ENCODE measurements at places on chromosomes 1 and 21.

GRCh38 chr1:226641671-226642231 lies 93.2 kb downstream of the STUM start:
- DNase-seq = no peak

DNA sequence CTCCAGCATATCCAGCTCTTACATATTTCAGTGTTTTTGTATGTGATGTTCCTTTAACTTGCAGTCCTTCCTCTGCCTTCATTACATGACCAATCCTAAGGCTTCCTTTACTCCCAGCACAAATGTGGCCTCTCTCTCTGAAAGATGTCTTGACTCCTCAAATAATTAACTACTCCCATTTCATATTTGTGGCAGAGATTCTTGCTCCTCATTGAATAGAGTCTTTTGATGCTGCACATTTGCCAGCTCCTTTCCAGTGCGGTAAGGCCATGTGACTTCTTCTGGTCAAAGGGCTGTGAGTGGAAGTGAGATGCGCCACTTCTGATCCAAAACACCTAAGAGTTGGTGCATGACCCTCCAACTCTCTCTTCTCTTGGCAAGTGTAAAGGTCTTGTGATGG lies 19.1 kb upstream of the LAMC1 start:
- DNase-seq = no peak

- DNase-seq = no peak
These were observed 40.0 kb upstream of the RHOU start for GRCh38 chr1:228695015-228695955.

DNA sequence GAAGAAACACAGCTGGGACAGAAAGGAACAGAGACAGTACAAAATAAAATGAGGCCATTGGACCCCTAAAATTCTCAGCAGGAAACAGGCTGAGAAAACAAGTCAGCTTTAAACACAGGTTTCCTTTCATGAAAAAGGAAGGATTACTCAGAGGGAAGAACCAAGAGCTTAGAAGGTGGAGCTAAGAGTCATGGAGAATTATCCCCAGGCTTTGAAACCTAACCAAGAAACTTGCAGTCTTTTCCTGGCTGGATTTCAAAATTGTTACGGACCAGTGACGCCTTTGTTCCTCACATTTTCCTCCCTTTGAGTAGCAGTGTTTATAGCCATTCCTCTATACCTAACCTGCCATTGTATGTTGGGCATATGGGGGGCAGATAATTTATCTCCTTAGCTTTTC lies 8.8 kb downstream of the HMGB4 start:
- no peak for DNase-seq

DNA sequence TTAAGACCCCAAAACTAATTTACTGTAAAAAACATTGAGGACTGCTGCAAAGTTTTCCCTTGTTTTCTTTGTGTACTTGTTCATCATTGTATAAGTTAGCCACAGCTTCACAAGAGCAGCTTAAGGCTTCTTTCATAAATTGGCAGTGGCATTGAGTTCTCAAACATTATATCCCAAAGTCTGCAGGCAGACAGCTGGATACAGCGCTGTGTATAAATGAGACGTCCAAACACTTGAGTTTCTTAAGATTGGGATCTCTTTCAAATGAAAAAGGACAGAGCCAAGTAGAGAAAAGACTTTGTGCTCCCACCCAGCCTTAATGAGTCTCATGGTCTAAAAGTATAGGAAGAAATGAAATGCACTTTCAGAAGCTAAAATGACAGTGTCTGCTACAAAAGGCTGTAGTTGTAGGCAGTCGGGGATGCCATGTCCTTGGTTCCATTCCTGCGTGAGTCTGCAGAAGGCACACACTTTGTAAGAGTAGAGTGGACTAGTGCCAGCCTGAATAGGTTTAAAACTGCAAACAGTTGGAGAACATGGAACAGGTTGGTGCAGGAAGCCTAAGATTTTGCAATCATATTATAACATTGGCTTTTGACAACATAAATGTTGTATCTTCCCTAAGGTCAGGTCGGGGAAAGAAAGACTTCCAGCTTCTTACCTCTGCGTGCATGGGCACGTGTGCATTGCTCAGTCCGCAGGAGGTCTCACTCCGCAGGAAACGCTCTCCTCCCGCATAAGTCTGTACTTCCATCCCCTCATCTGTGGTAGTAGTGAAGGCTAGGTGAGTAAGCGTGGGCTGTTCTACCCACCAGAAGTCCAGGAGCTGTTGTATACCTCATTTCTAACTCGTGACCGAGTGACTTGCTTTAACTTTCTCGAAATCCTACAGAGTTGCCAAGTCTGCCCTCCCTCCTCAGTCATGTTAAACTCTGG lies 94.4 kb downstream of the CD247 start:
- no peak for DNase-seq

DNA sequence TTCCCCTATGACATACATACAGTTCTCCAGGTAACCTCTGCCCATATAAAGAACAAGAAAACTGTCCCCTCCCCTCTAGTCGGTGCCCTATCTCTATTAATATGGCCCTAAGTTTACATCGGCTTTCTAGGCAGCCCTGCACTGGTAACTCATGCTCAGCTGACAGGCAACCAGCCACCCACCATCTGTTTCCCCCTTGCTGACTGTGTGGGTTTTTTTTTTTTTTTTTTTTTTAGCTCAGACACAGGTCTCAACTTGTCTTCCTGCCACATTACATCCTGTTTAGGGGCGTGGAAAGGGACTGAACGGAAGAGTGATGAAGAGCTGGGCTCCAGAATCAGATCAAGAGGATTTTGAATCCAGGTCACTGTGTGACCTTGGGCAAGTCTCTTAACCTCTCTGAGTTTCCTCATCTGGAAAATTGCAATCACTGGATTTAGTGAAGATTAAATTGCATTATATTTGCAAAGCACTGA lies 14.0 kb downstream of the LAPTM5 start:
- DNase-seq = peak; percentile 40

DNA sequence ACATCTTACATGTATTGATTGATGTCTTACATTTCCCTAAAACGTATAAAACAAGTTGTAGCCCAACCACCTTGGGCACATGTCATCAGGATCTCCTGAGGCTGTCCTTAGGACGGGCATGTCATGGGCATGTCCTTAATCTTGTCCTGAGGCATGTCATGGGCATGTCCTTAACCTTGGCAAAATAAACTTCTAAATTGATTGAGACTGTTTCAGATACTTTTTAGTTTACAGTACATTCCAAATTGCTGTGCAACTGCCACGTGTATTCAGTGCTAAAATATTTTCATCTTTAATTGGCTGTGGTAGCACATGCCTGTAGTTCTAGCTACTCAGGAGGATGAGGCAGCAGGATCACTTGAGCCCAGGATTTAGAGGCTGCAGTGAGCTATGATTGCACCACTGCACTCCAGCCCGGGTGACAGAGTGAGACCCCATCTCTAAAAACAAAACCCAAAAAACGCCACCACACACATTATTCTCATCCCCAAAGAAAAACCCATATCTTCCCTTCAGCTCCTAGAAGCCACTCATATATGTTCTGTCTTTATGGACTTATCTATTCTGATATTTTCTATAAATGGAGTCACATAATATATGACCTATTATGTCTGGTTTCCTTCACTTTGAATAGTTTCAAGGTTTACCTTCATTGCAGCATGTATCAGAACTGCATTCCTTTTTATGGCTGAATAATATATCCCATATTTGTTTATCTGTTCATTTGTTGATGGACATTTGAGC lies 96.0 kb upstream of the BTG3 start:
- DNase-seq = no peak

DNA sequence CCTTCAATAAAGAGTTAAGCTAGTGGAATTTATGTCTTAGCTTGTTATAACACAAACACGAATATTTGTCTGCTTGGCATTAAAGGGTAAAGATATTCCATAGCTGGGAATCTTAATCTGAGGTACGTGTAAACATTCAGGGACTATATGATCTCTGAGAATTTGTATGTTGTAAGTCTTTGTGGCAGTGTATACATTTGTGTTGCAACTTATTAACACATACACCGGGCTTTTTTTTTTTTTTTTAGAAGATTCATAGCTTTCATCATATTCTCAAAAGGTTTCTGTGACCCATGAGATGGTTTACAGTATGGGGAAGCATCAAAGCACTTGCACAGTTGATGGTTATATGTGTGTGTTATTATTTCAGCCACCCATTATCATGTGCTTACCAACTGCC lies 3.0 kb downstream of the GGPS1 start:
- DNase-seq = no peak

DNA sequence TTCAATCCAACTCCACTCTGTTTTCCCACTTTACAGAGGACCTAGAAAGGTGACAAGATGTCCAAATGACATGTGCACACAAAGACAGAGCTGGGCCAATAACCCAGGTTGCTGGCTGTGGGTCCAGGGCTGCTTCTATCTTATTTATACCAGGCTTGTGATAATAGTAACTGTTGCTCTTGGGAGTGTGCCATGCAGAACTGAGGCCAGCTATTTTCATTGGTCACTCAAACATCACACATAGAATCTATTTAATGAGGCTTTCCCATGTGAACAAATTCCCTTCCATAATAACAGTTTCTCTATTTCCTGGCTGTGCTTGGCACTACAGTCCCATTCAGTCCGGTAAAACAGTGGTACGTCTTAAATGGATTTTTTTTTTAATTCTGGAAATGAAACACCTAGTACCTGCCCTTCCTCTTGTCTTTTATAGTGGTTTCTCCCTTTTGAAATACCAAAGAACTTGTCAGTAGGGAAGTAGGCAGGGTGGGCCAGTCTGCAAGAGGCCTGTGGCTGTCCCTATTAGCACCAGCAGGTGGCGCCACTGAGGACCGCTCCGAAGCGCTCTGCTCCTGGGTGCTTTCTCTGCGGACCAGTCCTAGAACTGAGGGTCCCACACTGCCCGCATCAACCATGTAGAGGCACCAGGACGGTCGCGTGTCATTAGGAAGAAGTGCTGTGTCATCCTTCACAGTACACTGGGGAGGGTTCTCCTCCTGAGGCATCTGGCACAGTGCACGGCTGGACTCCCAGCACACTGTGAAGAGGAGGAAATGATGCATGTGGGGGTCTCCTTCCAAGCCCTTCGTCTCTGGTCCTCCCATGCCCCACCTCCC lies 52.1 kb downstream of the GPR161 start:
- peak; percentile 45 for DNase-seq

DNA sequence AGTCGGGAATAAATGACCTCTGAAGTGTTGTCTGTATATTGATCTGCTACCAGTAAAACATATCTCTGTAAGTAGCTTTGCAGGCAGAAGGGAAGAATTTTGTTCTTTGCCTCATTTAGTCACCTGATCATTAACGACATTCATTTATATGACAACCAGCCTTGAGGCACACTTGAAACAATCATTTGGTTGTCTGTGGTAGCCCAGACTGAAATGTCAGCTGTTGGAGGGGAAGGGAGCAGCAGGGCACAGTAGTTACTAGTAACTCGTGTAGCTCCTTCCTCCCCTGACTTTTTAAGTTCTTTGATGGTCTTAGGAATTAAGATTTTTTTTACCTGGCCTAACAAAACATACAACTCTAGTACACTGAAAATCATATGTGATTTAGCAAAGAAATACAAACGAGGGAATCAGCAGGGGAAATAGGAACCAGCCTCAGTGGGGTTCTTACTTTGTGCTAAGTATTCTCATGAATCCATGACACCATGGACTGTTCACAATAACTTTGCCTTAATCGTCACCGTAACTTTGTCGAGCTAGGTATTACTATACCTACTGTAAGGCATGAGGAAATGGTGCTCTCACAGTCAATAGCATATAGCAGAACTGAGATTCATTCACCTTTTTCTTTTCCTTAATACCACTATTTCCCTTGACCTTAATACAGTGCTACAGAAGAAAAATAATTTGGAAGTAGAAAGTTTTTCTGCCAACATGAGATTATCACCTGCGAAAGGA lies 6.4 kb downstream of the IL12RB2 start:
- no peak for DNase-seq

GRCh38 chr1:27559466-27560030 lies 44.4 kb downstream of the AHDC1 start:
- DNase-seq = no peak

GRCh38 chr1:27503844-27504587 lies 14.0 kb upstream of the WASF2 start:
- no peak for DNase-seq

DNA sequence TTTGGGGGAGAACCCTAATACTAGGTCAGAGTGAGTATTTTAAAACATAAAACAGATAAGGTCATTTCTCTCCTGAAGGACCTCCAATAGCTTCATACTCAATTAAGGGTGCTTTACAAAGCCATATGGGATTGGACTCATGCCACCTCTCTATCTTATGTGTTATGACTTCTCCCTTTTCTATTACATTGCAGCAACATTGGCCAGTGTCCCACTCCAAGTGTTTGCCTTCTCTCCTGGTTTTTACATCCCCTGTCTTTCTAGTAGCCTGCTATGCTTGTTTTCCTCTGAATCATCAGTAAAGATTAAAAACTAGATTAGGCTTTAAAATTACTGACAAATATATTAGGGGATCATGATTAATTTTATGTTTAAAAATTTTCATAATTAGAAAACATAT lies 66.6 kb downstream of the SCMH1 start:
- DNase-seq = no peak

- DNase-seq = no peak
These were observed 16.2 kb downstream of the C1orf216 start for GRCh38 chr1:35702508-35702907.

GRCh38 chr21:43188592-43189210 lies 19.9 kb downstream of the CRYAA start:
- DNase-seq = no peak

GRCh38 chr1:2826736-2827292 lies 25.3 kb upstream of the TTC34 start:
- no peak for DNase-seq

GRCh38 chr1:3192825-3193224 lies 123.8 kb downstream of the PRDM16 start:
- no peak for DNase-seq

DNA sequence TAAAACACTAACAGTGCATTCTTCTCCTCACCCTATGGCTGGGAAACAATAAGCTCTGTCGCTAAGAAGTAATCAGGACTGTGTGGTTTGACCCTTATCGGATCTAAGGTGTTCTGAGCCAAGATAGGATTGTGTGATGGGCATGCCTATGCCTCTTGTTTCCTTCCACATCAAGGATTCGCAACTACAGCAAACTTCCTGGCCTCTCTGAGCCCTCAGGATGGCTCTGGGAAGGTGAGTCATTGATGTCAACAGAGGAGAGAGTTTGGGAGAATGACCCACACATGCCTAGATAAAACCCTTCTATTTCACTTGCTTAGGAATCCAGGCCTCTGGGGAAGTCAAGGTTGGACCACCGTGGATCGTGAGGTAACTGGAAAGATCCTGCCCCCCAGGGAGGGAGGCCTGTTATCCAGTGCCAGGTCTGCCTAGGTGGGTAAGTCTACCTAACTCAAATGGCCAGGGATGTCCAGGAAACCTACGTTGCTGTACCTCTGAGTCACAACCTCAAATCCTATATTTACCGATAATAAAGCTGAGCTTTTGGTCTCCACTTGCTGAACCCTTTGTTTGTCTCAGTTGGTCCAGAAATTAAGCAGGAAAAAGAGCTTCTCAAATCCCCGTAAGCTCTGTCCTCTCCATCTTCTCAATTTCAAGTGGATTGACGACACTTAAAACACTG lies 27.4 kb downstream of the TIAM1 start:
- DNase-seq = no peak

GRCh38 chr1:24903955-24904730 lies 25.9 kb downstream of the RUNX3 start:
- no peak for DNase-seq

- no peak for DNase-seq
These were observed 471.4 kb downstream of the PTBP2 start for GRCh38 chr1:97192872-97193572.

Data from stimulated activated CD8-positive, alpha-beta memory T cell treated with anti-CD3 and anti-CD28 coated beads, Interleukin-4, amount 100 ng/mL, for 24 hours (primary cell).